OCI-LY7 (cell line): ENCODE measurements at places on chromosomes 1 and 21. TPM values are rescaled to one million over a fixed set of nuclear protein-coding genes. Genes with fewer than 3 reads are reported as not detected.
A peak's percentile ranks its signal among the peaks of the same experiment; 100 is the strongest.

The NPHS2 gene
- not detected in 2 replicates for total RNA-seq

The VHLL gene
- 0.59 TPM in 1 of 2 replicates, not detected in the other for total RNA-seq

DNA sequence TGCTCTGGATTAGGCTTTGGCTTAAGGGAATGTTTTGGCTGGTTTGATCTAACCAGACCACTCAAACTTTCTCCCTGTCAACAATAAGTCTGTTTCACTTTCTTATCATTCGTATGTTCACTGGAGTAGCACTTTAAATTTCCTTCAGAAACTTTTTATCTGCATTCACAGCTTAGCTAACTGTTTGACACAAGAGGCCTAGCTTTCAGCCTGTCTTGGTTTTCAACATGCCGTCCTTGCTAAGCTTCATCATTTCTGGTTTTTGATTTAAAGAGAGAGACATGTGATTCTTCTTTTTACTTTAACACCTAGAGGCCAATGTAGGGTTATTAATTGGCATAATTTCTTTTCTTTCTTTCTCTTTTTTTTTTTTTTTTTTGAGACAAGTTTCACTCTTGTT, 14.9 kb upstream of the CYB5R1 start:
- no peak for DNase-seq

DNA sequence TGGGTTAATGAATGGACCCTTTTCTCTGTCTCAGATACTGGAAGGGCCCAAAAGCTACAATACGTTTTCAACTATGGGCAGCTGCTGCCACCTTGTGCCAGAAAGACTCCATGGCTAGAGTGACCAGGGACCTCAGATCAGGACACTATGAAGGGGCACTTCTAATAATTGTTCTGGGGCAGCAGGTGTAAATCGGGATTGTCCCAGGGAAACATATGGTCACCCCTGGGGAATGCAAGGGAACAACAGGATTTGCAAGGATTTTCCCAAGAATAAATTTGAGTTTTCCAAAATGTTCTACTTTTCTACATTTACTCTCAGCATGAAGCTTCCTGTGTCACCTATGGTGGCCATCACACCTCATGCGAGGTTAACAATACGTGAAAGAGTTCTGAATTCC, 12.0 kb upstream of the FCAMR start:
- peak; percentile 62 for DNase-seq

DNA sequence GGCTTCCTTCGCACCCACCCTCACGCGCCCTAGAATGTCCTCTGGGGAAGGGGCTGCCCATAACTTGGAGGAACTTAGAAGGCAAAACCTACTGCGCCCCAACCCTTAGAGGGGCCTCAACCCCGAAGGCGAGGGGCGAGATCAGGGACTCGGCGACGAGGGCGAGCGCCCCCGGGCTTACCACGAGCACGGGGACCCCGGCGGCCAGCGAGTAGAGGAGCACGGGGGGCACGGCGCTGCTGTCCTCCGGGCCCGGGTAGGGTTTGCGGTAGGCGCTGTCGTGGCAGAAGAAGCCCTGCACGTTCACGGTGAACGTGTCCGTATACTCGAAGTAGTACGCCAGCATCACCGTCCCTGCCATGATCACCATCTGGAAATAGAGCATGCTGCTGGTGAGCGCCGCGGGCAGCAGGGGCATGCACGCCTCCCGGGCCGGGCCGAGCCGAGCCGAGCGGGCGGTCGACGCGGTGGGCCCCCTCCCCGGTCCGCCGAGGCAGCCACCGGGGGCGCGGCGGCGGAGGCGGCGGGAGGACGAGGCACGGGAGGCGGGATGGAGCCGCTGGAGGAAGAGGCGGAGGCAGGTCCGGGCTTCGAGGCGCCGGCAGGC, 304 bp downstream of the PLPPR5 start:
- DNase-seq: no peak

GRCh38 chr1:54813485-54814125, 12.5 kb upstream of the TTC22 start:
- DNase-seq: no peak

GRCh38 chr1:109917768-109918606, 7.3 kb downstream of the CSF1 start:
- peak; percentile 4 for DNase-seq
